ENCODE measurements at places on chromosomes 12 and 14. TPM values are rescaled to one million over a fixed set of nuclear protein-coding genes. Genes with fewer than 3 reads are reported as not detected.

The ENDOU gene
- polyA plus RNA-seq: 0.40 TPM

GRCh38 chr12:46699986-46700385, 125.8 kb downstream of the SLC38A4 start:
- no peak overlapping the region for H3K27ac ChIP-seq
- no peak for DNase-seq
- H3K36me3 ChIP-seq: no peaks in the 10 kb centered on the region
- no peak overlapping the region for H3K4me3 ChIP-seq
- no peaks in the 10 kb centered on the region for H3K27me3 ChIP-seq

DNA sequence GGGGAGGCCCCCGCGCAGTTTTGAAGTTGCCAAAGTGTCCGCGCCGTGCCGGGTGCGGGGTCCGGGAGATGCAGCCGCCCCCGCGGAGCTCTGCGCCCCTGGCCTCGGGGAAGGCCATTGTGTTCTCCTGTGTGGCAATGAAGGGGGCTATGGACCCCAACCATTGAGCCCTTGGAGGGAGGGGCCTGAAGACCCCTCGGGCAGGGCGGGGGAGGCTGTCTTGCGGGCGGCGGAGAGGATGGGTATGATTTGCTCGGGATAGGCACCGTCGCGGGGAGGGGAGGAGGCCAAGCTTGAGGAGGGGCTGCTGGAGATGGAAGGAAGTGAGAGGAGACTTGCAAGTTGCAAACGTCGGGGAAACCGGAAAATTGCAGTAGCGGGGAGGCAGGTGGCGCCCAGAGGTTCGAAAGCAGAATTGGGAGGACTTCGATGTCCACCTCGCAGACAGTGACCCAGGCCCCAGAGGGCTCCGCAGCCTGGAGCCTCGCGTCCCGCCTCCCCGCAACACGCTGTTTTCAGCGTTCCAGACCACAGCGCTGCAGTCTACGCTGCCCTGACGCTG, 25.4 kb downstream of the BCL11B start:
- DNase-seq: no peak
- H3K27ac ChIP-seq: no peak overlapping the region
- H3K36me3 ChIP-seq: no peaks in the 10 kb centered on the region
- no peak overlapping the region for H3K4me3 ChIP-seq
- peaks cover 28% of the 10 kb centered on the region for H3K27me3 ChIP-seq

DNA sequence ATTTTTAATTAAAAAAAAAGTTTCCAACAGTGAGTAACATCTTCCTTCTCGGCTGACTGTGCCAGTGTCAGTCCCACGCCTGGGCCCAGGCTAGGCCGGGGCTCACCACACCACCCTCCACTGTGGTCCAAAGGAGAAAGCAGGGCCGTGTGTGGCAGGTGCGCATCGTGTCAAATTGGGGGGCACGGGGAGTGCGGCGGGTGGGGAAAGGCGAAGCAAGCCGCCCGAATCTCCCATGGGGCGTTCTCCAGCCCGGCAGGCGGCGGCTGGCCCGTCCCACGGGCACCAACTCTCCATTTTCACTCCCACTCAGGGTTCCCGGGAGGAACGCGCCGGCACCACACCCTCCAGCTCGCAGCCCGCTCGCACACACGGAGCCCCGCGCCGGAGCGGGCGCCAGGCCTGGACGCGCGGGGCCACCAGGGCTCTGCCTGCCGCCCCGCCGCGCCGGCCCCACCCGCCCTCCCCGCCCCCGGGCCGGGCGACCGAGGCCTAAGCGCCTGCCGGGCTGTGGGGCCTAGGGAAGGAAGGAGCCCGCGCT, 604 bp downstream of the EEA1 start:
- H3K27ac ChIP-seq: peak overlapping the region; percentile 97
- DNase-seq: peak; percentile 54
- peaks cover 26% of the 10 kb centered on the region for H3K4me1 ChIP-seq
- H3K4me3 ChIP-seq: peak overlapping the region; percentile 91

GRCh38 chr14:102726191-102726949, 50.9 kb upstream of the TRAF3 start:
- H3K27ac ChIP-seq: no peak overlapping the region
- no peaks in the 10 kb centered on the region for H3K27me3 ChIP-seq
- DNase-seq: no peak

The HCAR3 gene
- polyA plus RNA-seq: 108 TPM

GRCh38 chr12:75944097-75944904, 87.3 kb downstream of the PHLDA1 start:
- H3K4me3 ChIP-seq: no peak overlapping the region
- H3K27ac ChIP-seq: no peak overlapping the region
- H3K4me1 ChIP-seq: peaks cover 16% of the 10 kb centered on the region
- H3K36me3 ChIP-seq: no peaks in the 10 kb centered on the region

DNA sequence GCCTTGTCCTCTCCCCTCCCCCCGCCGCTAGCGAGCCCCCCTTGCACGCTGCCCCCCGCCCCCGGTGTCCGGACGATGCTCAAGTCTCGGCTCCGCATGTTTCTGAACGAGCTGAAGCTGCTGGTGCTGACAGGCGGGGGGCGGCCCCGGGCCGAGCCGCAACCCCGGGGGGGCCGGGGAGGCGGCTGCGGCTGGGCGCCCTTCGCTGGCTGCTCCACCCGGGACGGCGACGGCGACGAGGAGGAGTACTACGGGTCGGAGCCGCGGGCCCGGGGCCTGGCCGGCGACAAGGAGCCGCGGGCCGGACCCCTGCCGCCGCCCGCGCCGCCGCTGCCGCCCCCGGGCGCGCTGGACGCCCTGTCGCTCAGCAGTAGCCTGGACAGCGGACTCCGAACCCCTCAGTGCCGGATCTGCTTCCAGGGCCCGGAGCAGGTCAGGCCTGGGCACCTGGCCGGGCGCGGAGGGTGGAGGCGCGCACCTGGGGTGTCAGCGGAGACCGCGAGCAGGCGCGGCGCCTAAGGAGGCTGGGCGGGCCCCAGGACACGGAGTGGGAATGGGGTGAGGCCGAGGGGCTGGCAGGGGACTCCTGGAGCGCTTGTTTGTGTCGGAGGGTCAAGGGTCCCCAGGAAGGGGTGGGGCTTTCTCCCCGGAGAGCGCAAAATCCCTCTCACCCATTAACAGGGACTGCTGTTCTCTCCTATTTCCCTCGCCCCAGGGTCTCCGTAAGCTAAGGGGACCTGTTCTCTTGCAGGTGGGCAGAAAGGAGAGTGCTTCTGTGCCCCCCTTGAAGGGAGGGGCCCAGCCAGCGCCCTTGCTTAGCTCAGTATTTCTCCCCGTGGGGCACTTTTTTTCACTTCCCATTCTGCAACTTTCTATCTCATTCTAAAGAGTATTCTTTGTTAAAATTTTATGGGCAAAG, 810 bp downstream of the MARCHF9 start:
- peak overlapping the region; percentile 85 for H3K4me3 ChIP-seq
- H3K27ac ChIP-seq: peak overlapping the region; percentile 35
- H3K27me3 ChIP-seq: peaks cover 7% of the 10 kb centered on the region
- peaks cover 45% of the 10 kb centered on the region for H3K4me1 ChIP-seq
- peaks cover 6% of the 10 kb centered on the region for H3K36me3 ChIP-seq

GRCh38 chr14:26138764-26139445, 458.9 kb downstream of the NOVA1 start:
- no peak overlapping the region for H3K27ac ChIP-seq
- H3K4me3 ChIP-seq: no peak overlapping the region
- no peak for DNase-seq
- H3K36me3 ChIP-seq: no peaks in the 10 kb centered on the region
- H3K4me1 ChIP-seq: no peaks in the 10 kb centered on the region

DNA sequence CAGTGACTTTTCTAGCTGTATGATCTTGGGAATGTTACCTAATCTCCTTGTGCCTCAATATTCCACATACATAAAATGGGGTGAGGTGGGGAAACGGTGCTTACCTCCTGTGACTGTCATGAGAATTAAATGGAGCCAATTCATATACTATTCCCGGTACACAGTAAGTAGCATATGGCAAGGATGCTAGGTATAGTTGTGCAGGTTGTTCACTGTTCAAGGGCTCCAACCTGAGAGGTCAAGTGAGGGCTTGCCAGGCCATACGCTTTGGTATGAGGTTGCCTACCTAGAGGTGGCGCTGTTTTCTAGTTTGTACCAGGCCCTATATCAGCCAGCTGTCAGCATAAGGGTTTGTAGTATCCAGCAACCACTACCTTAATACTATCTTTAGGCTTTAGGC, 3.6 kb upstream of the BATF start:
- DNase-seq: no peak
- no peak overlapping the region for H3K4me3 ChIP-seq
- H3K4me1 ChIP-seq: peaks cover 46% of the 10 kb centered on the region

The FOXA1 gene
- not detected for polyA plus RNA-seq

The SYNDIG1L gene
- polyA plus RNA-seq: 0.09 TPM

The B4GALNT1 gene
- polyA plus RNA-seq: not detected

GRCh38 chr12:13211191-13211858, 14.8 kb downstream of the EMP1 start:
- no peaks in the 10 kb centered on the region for H3K36me3 ChIP-seq
- DNase-seq: no peak
- peaks cover 27% of the 10 kb centered on the region for H3K4me1 ChIP-seq
- no peak overlapping the region for H3K4me3 ChIP-seq
- H3K27ac ChIP-seq: no peak overlapping the region

DNA sequence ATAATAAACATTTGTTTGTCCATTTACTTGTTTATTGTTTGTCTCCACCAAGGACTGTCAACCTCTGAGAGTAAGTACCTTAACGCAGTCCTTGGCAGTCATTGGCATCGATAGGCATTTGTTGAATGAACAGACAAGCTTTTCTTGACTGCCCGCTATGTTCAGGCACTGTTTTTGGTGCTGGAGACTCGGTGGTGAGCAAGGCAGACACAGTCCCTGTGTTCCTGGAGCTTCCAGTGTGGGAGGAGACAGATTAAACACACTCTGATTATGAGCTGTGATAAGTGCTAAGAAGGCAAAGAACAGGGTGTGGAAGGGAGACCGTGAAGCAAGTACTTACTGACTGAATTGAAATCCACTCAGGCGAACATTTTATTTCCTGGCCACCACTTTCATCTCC, 1.2 kb downstream of the ATP6V0A2 start:
- H3K27ac ChIP-seq: no peak overlapping the region
- H3K27me3 ChIP-seq: no peaks in the 10 kb centered on the region
- peaks cover 24% of the 10 kb centered on the region for H3K4me1 ChIP-seq
- H3K4me3 ChIP-seq: no peak overlapping the region

The LMO3 gene
- not detected for polyA plus RNA-seq

Data from CD14-positive monocyte (primary cell).